CD4-positive, alpha-beta T cell treated with Interleukin-1 beta for 1 hour (primary cell): ENCODE measurements at places on chromosomes 6 and 20.

DNA sequence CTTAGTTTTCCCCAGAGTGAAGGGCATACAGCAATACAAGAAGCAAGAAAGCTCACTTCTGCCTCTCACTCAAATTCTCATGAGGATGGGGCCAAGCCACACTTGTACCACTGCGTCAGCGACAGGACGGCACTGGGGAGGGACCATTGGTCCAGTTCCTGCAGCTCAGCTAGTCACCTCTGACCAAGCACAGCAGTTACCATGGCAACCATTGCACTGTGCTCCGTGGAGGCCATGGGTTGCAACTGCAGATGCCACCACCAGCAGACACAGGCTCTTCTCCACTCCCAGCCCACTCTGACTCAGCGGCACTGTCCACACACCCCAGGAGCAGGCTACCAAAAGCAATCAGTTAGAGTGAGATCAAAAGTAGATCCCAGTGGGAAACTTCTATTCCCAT lies 441.1 kb upstream of the ARID1B start:
- DNase-seq = peak; percentile 5

DNA sequence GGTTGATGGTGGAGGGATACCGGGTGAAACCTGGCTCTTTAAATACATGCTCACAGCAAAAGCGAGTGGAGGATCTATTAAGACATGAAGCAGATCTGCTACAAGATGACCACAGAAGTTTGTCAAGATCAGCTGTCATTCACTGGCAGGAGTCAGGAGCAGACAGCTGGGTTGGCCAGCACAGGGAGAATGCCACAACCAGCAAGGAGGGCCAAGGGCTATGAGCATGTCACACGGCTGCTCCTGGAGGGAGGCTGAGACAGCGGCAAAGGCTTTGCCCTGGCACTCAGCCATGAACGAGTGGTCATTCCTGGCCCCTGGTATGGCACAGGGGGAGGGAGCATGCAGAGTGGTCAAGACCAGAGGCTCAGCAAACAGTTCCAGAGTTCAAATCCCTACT lies 77.6 kb downstream of the POPDC3 start:
- no peak for DNase-seq

- no peak for DNase-seq
These were observed 47.7 kb downstream of the STAU1 start for GRCh38 chr20:49140411-49140810.

DNA sequence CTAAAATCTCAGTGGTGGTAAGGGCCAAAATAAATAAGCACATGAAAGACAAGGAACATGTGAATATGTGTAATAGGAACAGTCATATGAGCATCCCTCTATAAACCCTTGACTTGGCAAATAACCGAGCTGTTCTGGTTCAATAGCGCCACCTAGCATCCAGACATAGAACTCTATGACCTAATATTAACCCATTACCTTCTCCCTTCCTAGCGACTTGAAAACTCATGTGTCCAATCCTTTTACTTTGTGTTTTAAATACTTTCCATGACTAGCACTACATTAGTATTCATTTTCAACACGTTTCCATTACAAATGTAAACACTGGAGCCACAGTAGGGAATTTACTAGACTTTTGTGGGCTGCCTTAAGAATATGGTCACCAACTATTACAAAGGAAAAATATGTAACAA lies 279.7 kb downstream of the UST start:
- DNase-seq = no peak

GRCh38 chr20:17590245-17590644 lies 20.4 kb downstream of the DSTN start:
- DNase-seq = no peak

- no peak for DNase-seq
These were observed 125.9 kb downstream of the HS3ST5 start for GRCh38 chr6:114216789-114217467.

- no peak for DNase-seq
These were observed 8.1 kb upstream of the GUCA1A start for GRCh38 chr6:42165016-42165415.
